Activated CD4-positive, alpha-beta T cell treated with anti-CD3 and anti-CD28 coated beads, Interleukin-2, amount 50 U/mL, for 16 hours (primary cell): ENCODE measurements at places on chromosomes 7 and 10.
A peak's percentile ranks its signal among the peaks of the same experiment; 100 is the strongest.

DNA sequence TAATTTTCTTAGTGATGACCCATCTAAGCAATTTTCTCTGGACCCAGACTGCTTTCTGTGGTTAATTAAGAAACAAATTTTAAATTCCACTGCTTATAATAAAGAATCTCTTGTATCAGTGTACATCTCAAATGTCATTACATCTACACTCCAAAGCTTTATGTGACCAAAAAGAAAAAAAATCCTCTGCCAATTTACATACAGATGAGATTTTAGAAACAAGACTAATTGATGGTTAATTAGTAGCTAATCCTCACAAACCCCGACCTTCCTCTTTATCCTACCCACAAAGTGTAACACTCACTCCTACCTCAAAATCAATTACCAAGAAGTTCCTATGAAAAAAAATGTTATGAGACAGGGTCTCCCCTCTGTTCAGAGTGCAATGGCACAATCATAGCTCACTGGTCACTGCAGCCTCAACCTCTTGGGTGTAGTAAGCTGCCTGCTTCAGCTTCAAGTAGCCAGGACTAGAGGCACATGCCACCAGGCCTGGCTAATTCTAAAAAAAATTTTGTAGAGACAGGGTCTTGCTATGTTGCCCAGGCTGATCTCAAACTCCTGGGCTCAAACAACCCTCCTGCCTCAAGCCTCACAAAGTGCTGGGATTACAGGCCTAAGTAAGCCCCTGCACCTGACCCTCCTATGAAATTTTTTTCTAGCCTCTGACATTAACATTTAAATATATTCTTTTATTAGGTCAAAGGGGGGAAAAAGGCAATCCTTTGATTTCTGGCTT is 14.8 kb downstream of the KIF5B start:
- no peak for DNase-seq

DNA sequence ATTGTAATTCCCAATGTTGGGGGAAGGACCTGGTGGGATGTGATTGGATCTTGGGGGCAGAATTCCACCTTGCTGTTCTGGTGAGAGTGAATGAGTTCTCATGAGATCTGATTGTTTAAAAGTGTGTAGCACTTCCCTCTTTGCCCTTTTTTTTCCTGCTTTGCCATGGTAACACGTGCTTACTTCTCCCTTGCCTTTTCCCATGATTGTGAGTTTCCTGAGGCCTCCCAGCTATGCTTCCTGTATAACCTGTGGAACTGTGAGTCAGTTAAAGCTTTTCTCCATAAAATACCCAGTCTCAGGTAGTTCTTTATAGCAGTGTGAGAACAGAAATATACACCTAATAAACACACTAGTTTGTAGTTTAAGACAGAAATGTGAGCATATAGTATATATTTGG is 166.8 kb upstream of the MAGI2 start:
- no peak for DNase-seq

DNA sequence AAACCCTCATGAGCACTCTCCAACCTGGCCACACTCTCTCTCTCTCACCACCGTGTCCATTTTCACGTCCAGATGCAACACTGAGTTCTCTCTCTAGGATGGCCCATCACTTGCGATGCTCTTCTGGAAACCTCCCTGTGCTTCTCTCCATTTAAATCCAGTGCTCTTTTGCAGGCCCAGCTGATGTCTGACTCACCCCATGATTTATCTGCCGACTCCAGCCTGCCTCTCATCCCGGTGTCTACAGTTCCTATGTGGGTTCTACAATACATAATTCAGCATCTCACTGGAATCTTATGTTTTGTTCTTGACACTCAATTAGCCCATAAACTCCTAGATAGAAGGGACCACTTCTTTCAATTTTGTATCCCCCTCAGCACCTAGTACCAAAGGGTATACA is 5.0 kb downstream of the TPK1 start:
- no peak for DNase-seq

- DNase-seq = no peak
Observed at GRCh38 chr10:88028654-88029053, 165.2 kb downstream of the PTEN start.

DNA sequence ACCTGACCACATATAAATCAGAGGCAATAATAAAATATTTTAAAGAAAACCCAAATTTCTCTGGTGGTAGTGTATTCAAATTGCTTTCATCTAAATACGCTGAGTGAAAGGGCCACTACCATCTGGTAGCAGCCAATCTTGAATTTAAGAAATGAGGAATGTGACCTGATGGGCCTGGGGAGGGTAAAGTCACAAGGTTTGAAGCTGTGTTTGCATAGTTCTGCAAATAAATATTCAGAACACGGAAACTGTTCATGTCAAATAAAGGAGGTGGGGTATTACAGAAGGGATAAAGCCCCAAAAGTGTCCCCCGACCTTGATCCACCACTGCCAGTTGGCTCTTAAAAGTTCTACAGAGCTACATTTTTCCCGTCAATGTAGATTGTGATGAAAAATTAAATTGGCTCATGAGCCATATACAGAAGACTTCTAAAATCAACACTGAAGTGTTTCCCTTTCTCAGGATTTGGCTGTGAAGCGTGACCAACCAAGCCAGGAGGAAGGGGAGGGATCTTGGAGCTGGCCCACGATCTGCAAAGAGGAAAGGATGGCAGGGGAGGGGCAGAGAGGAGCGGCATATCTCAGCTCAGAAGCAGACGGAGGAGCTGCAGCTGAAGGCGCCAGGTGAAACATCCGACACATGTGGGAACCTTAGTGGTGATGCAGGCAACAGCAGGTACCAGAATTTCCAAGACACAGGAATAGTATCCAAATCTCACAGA is 39.6 kb downstream of the MPP7 start:
- no peak for DNase-seq

DNA sequence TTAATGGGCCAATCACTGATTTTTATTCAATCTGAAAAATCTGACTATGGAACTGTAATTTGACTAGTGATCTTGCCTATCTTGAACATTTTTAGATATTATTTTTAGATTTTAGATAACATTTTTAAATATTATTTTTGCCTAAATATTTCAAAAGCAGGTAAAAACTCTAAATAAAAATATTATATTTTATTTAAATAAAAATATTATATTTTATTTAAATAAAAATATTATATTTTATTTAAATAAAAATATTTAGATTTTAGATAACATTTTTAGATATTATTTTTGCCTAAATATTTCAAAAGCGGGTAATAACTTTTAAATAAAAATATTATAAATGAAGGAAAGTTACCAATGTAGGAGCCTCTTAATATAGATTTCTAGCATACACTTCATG is 187.8 kb downstream of the PHF14 start:
- no peak for DNase-seq

DNA sequence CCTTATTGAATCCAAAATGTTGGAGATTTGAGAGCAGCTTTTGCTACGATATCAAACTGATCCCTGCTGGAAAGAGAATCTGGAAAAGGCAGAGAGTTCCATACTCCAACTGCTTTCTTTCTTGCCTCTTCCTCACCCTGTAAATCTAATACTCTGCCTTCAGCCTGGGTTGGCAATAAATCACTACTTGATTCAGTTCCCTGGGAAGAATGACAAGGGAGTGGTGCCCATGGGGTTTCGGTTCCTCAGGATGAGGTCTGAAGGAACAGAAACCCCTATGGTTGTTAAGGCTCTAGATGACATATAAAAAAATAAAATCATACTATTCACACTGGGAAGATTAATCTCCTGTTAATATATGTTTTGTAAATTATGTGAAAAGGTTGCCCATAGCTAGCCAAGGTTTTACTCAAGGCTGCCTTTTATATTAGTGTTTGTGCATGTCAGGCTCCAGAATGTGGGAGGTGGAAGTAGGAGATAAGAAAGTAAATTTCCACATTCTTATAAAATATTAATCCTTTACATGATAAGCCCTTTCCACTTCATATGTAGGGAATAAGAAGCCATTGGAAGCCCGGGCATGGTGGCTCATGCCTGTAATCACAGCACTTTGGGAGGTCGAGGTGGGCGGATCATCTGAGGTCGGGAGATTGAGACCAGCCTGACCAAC is 106.2 kb upstream of the CACNA2D1 start:
- DNase-seq = no peak

DNA sequence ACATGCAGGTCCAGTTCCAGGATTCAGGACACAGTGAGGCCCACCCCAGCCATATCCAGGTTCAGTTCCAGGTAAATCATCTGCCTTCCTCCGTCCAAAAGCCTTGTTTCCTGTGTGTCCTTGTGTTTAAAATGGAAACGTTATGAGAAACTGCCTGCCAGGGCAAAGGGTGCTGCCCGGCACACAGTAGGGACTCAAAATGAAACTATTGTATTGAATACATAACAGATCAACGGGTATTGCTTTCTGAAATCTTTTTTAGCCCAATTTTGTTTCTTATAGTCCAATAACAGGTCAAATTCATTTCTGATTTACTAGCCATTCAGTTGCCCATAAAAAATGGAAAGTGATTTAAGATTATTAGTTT is 115.5 kb downstream of the EGFR start:
- DNase-seq = peak; percentile 66

DNA sequence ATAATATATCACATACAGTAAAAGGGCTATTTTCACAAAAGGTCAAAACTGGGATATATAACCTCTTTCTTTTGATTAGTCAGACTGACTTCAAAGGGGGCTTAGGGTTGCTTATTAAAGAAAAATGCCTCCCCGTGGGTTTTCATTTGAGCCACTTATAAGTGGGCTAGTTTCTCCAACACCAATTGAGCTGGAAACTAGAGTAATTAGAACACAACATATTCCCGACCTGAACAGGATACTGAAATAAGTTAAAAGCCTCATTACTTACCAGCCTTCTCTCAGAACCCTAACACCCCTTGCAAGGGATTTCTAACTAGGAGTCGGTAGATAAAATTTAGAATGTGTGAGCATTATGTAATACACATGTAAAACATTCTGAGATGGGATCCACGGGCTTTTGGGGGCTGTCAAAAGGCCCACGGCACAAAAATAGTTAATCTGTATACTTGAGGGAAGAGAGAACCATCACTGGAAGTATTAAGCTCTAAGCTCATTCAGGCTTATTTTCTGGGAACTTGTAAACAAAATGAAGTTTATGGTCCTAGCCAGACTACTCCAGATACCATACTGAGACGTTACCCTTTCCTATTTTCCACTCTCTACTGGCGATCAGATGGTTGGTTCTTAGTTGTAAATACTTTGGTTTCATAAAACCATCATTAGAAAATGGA is 29.3 kb upstream of the KMT2E start:
- DNase-seq = no peak

- no peak for DNase-seq
Observed at GRCh38 chr10:28012990-28013515, 14.2 kb upstream of the ODAD2 start.

GRCh38 chr10:47031211-47031900 is 120.1 kb downstream of the PTPN20 start:
- DNase-seq = no peak

- DNase-seq = no peak
Observed at GRCh38 chr7:70624500-70625103, 507.3 kb upstream of the GALNT17 start.

DNA sequence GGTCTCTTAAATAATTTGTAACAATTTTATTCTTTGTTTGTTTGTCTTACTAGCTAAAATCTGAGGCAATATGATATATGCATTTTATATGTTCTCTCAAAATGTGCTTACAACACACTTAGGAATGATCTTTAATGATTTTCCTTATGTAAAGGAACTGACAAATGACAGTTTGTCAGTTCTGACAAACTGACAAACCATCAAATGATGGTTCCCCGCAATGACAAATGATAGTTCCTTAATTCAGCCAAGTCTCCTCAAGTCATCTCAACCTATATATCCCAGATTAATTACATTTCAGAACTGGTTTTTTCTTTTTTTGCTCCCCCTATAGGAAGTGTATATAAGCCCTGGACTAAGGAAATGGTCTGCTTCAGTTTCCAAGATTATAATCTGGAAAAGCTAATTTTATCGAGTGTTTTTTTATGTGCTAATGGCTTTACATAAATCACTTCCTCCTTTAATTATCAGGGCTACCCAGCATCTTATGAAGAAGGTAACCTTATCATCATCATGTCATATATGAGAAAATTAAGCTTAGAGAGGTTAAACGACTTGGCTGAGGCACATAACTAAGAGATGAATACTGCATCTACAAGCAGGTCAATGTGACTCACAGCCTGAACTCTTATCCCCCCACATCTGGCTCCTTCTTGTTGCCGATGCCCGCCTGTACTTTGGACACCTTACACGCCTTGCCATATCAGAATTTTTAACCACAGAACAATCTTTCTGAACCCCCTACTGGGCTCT is 75.1 kb downstream of the RELN start:
- no peak for DNase-seq

- DNase-seq = no peak
Observed at GRCh38 chr7:140972876-140973829, 41.6 kb downstream of the MRPS33 start.

- DNase-seq = no peak
Observed at GRCh38 chr7:91945476-91945875, 4.8 kb downstream of the AKAP9 start.

GRCh38 chr7:81162771-81163525 is 244.1 kb upstream of the SEMA3C start:
- no peak for DNase-seq

- no peak for DNase-seq
Observed at GRCh38 chr7:68629-69028, 123.7 kb upstream of the FAM20C start.

GRCh38 chr7:100674411-100675104 is 1.0 kb downstream of the GNB2 start:
- DNase-seq = no peak

DNA sequence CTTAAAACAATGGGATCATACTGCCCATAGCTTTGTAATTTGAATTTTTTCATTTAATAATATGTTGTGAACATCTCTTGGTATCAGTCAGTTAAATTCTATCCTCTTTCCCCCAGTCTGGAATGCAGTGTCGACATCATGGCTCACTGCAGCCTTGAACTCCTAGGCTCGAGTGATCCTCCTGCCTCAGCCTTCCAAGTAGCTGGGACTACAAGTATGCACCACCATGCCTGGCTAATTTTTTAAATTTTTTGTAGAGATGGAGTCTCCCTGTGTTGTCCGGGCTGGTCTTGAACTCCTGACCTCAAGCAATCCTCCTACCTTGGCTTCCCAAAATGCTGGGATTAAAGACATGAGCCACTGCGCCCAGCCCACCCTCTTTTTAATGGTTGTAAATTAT is 34.6 kb downstream of the MPLKIP start:
- no peak for DNase-seq

DNA sequence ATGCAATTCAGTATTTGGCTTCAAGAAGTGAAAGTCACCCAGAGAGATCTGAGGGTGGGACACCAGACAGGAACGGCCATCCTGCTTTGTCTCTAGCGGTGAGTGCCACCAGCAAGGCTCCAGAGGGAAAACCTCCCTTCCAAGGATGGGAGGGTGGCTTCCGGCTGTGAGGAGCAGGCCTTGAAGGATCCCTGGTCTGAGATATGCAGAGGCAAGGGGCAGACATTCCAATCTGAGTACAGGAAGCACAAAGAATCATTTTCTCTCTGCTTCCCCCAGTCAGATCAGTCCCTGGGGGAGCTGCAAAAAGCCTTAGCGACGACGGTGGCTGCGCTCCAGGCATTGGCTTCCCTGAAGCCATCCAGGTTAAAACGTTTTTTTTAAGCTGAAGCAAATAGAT is 167.4 kb downstream of the TEX36 start:
- no peak for DNase-seq

- peak; percentile 7 for DNase-seq
Observed at GRCh38 chr10:109866168-109866994, 56.9 kb downstream of the XPNPEP1 start.
